ENCODE measurements at places on chromosomes 4 and X.

GRCh38 chr4:108118505-108118904, 50.2 kb downstream of the LEF1 start:
- DNase-seq, result no peak

- DNase-seq, result no peak
Observed at GRCh38 chrX:3771766-3772165, 58.3 kb upstream of the PRKX start.

- no peak for DNase-seq
Observed at GRCh38 chr4:135408109-135408508, 1206.5 kb upstream of the PABPC4L start.

DNA sequence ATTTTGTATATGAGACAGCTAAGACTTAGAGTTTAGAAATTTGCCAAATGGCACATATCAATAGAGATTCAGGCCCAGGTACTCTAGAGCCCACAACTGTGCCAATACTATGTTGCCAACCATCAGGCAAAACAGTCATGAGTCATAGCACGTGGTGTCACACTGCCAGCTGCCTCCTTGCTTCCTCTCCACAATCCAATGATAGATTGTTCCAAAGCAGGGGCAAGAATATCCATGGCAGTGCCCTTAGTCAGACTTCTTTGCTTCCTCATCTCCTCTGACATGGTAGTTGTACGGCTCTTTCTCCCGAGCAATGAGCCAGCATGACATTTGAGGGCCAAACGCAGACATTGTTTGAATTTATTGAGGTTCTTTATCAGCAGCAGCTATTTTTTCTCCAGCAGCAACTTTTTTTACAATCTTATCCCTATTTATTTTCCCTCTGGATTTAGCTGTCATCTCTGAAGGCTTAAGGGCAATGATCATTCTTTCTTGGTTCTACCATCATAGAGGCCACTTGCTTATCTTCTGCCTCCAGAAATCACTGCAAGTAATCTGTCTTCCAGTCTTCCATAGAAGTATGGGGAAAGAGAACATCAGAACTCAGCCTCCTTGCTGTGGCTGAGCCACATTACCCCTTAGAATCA, 169.7 kb downstream of the COL4A6 start:
- DNase-seq, result no peak
